ENCODE measurements at places on chromosomes 5 and 9. TPM values are rescaled to one million over a fixed set of nuclear protein-coding genes. Genes with fewer than 3 reads are reported as not detected.

ALDH1A1 gene
- total RNA-seq, result 32.2 TPM

SLC36A3 gene
- not detected for total RNA-seq

EXOSC2 gene
- total RNA-seq, result 7.3 TPM

IRX2 gene
- not detected for total RNA-seq

STOM gene
- 173 TPM for total RNA-seq

LCN2 gene
- total RNA-seq, result not detected

BSPRY gene
- total RNA-seq, result 0.48 TPM

FOCAD gene
- 50.1 TPM for total RNA-seq

EGFLAM gene
- 2.2 TPM for total RNA-seq

ANKRD31 gene
- total RNA-seq, result 0.08 TPM

FIBCD1 gene
- total RNA-seq, result 0.20 TPM

GRCh38 chr5:136598802-136599404 is 233.6 kb upstream of the TRPC7 start:
- no peaks in the 10 kb centered on the region for H3K4me1 ChIP-seq
- H3K36me3 ChIP-seq, result no peaks in the 10 kb centered on the region
- H3K27ac ChIP-seq, result no peak overlapping the region

- DNase-seq, result peak; percentile 18
- no peak overlapping the region for H3K27ac ChIP-seq
- no peaks in the 10 kb centered on the region for H3K27me3 ChIP-seq
- no peak overlapping the region for H3K4me3 ChIP-seq
- H3K4me1 ChIP-seq, result peaks cover 7% of the 10 kb centered on the region
- H3K36me3 ChIP-seq, result no peaks in the 10 kb centered on the region
These were observed 144.6 kb downstream of the CACNA1B start for GRCh38 chr9:138022121-138022741.

GRCh38 chr5:144033486-144033885 is 137.0 kb downstream of the YIPF5 start:
- H3K27ac ChIP-seq, result no peak overlapping the region
- no peak overlapping the region for H3K4me3 ChIP-seq
- H3K36me3 ChIP-seq, result no peaks in the 10 kb centered on the region
- no peak for DNase-seq
- H3K27me3 ChIP-seq, result no peaks in the 10 kb centered on the region

- no peaks in the 10 kb centered on the region for H3K4me1 ChIP-seq
- peak overlapping the region; percentile 94 for H3K27ac ChIP-seq
- H3K4me3 ChIP-seq, result no peak overlapping the region
These were observed 846 bp upstream of the TRAF1 start for GRCh38 chr9:120927269-120928014.

- DNase-seq, result no peak
- no peaks in the 10 kb centered on the region for H3K36me3 ChIP-seq
- H3K27me3 ChIP-seq, result no peaks in the 10 kb centered on the region
These were observed 9.4 kb downstream of the LCN12 start for GRCh38 chr9:136961279-136962065.

DNA sequence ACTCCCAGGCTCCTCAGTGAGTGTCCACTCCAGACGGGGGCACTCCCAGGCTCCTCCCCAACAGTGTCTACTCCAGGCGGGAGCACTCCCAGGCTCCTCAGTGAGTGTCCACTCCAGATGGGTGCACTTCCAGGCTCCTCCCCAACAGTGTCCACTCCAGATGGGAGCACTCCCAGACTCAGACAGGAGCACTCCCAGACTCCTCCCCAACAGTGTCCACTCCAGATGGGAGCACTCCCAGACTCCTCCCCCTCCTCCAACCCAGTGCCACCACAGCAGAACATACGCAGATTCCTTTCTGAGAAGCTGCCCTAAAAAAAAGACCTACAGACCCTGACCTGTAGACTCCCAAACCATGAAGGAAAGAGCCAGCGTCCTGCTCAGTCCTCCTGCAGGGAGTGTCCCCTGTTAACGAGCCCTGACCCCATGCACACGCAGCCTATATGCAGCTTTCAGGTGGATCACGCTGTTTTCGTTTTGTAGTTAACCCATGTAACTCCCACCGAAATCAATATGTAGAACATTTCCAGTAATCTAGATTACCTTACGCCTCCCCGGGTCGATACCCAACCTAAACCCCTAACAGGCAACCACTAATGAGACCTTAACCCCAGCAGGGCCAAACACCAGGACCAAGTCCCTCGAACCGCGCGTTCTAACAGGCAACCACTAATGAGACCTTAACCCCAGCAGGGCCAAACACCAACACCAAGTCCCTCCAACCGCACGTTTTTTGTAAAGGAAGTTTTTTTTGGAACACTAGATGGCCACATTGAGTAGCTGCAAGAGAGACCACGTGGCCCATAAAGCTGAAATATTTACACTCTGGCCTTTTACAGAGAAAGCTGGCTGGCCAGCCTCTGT is 15.7 kb downstream of the PNPLA7 start:
- H3K27ac ChIP-seq, result no peak overlapping the region
- no peak overlapping the region for H3K4me3 ChIP-seq
- H3K4me1 ChIP-seq, result peaks cover 6% of the 10 kb centered on the region
- no peaks in the 10 kb centered on the region for H3K27me3 ChIP-seq

- H3K27ac ChIP-seq, result no peak overlapping the region
- H3K36me3 ChIP-seq, result no peaks in the 10 kb centered on the region
- H3K4me3 ChIP-seq, result no peak overlapping the region
- H3K4me1 ChIP-seq, result no peaks in the 10 kb centered on the region
These were observed 68.9 kb downstream of the PRDM6 start for GRCh38 chr5:123157791-123158581.

GRCh38 chr9:128412120-128412790 is 8.4 kb upstream of the CERCAM start:
- H3K4me3 ChIP-seq, result no peak overlapping the region
- no peaks in the 10 kb centered on the region for H3K4me1 ChIP-seq
- H3K27me3 ChIP-seq, result no peaks in the 10 kb centered on the region
- H3K36me3 ChIP-seq, result no peaks in the 10 kb centered on the region
- no peak overlapping the region for H3K27ac ChIP-seq

- H3K4me3 ChIP-seq, result no peak overlapping the region
- DNase-seq, result no peak
- no peaks in the 10 kb centered on the region for H3K27me3 ChIP-seq
- H3K27ac ChIP-seq, result no peak overlapping the region
- no peaks in the 10 kb centered on the region for H3K4me1 ChIP-seq
These were observed 23.5 kb downstream of the C7 start for GRCh38 chr5:40932766-40933165.

- no peaks in the 10 kb centered on the region for H3K4me1 ChIP-seq
- no peak overlapping the region for H3K27ac ChIP-seq
- no peaks in the 10 kb centered on the region for H3K27me3 ChIP-seq
- no peak overlapping the region for H3K4me3 ChIP-seq
- no peaks in the 10 kb centered on the region for H3K36me3 ChIP-seq
These were observed 67.8 kb downstream of the FAT2 start for GRCh38 chr5:151523335-151523734.

DNA sequence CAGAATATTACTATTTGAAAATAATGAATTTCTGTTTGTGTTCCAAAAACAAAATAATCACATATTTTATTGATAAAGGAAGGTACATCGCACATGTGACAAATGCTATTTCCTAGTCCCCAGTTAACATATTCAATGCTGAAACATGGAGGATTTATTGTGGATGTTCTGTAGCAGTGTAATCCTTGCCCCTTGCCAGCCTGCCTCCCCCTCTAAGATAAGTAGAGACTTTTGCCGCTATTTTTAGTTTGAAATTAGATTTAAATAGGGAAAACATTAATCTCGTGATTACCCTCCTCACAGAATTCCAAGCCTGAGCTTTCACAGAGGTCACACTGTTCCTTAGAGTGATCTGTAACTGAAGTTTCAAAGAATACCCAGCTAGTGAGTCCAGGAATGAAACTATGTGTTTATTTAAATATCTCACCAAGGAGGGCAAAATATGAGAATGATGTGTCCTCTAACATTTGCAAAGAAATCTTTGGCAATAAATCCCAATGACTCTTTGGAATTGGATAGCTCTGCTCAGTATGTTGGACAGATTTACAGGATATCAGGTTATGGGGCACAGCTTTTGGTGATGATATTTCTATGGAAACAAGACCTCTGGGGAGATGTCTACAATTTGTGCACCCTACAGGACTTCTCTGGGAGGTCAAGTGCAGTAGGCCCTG is 17.3 kb downstream of the CTXN3 start:
- H3K36me3 ChIP-seq, result no peaks in the 10 kb centered on the region
- no peaks in the 10 kb centered on the region for H3K27me3 ChIP-seq
- DNase-seq, result no peak
- no peak overlapping the region for H3K27ac ChIP-seq
- no peaks in the 10 kb centered on the region for H3K4me1 ChIP-seq

- H3K27ac ChIP-seq, result peak overlapping the region; percentile 33
- H3K4me3 ChIP-seq, result peak overlapping the region; percentile 7
- H3K36me3 ChIP-seq, result no peaks in the 10 kb centered on the region
- no peak for DNase-seq
- peaks cover 39% of the 10 kb centered on the region for H3K4me1 ChIP-seq
- H3K27me3 ChIP-seq, result peaks cover 45% of the 10 kb centered on the region
These were observed 5.0 kb downstream of the HAND1 start for GRCh38 chr5:154472871-154473580.

DNA sequence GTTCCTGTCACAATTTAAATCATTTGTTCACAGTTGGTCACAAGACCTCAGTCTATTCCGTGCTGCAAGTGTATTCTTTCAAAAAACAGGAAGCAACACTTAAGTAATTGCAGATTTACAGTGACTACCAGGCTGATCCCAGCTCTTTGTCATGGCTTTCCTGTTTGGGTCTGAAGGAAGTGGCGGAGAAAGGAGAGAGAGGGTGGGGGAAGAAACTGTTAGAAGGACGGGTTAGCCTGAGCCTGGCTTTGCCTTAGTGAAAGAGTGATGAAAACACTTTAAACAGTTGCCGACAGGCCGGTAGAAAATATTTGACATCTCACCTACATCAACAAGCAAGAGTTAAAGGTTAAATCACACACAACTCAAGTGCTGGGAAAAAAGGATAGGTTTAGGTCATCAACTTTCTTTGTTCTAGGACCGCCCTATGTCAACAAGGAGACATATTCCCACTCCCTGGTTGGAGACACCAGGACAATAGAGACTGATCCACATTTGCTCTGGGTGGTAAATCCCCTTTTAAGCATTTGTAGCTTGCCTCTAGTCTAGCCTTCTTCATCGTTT is 102.2 kb upstream of the DAB2 start:
- no peaks in the 10 kb centered on the region for H3K27me3 ChIP-seq
- no peaks in the 10 kb centered on the region for H3K4me1 ChIP-seq
- H3K4me3 ChIP-seq, result no peak overlapping the region
- no peaks in the 10 kb centered on the region for H3K36me3 ChIP-seq

DNA sequence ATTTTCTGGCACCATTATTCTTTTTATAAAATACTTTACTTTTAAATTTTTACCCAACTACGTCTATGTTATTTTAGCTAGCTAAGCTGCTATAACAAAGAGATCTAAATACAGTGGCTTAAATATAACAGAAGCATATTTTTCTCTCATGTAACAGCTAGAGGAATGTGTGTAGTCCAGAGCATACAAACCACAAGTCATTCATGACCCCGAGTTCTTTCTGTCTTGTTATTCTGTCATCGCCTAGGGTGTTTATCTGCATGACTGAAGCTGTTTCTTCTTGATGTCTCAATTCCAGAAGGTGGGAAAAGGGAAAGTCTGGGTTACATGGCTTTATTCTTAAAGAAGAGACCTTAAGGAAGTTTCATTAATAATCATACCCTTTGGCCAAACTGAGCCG is 136.9 kb upstream of the RFX3 start:
- no peaks in the 10 kb centered on the region for H3K27me3 ChIP-seq
- no peak for DNase-seq
- no peak overlapping the region for H3K27ac ChIP-seq
- H3K4me1 ChIP-seq, result no peaks in the 10 kb centered on the region

DNA sequence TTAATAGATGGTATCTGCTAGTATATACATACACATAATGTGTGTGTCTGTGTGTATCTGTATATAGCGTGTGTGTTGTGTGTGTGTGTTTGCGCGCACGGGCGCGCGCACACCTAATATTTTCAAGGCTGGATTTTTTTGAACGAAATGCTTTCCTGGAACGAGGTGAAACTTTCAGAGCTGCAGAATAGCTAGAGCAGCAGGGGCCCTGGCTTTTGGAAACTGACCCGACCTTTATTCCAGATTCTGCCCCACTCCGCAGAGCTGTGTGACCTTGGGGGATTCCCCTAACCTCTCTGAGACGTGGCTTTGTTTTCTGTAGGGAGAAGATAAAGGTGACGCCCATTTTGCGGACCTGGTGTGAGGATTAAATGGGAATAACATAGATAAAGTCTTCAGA is 757 bp downstream of the FXN start:
- H3K27me3 ChIP-seq, result no peaks in the 10 kb centered on the region
- no peak for DNase-seq
- no peaks in the 10 kb centered on the region for H3K4me1 ChIP-seq
- H3K36me3 ChIP-seq, result no peaks in the 10 kb centered on the region
- H3K4me3 ChIP-seq, result peak overlapping the region; percentile 65

GRCh38 chr5:72272398-72272797 is 47.6 kb downstream of the MRPS27 start:
- DNase-seq, result no peak

- DNase-seq, result no peak
- no peaks in the 10 kb centered on the region for H3K27me3 ChIP-seq
- no peaks in the 10 kb centered on the region for H3K36me3 ChIP-seq
- no peak overlapping the region for H3K27ac ChIP-seq
- H3K4me1 ChIP-seq, result no peaks in the 10 kb centered on the region
- H3K4me3 ChIP-seq, result no peak overlapping the region
These were observed 197.0 kb upstream of the VLDLR start for GRCh38 chr9:2424619-2425033.

DNA sequence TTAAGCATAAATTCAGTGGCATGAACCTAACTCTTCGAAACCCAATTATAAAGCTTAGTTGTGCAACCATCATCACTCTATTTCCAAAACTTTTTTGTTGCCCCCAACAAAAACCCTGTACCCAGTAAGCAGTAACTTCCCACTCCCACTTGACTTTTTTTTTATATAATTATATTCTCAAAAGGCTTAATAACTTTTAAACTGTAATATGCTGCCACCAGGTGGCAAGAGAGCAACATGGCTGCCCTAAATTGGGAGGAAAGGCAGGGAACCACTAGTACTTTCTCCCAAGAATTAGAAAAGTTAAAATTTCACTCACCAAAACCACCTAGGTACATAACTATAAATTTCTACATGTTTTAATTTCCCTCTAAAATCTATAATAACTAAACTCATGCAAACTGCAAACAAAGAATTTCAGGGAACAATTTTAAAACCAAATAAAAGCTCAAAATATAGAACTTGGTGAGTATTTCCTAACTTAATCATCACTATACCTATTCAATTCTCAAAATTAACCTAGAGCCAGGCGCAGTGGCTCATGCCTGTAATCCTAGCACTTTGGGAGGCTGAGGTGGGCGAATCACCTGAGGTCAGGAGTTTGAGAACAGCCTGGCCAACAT is 50.2 kb upstream of the RNF38 start:
- H3K4me1 ChIP-seq, result no peaks in the 10 kb centered on the region
- no peaks in the 10 kb centered on the region for H3K36me3 ChIP-seq
- DNase-seq, result no peak
- no peak overlapping the region for H3K4me3 ChIP-seq

GRCh38 chr9:16322849-16323248 is 547.6 kb downstream of the BNC2 start:
- DNase-seq, result no peak
- H3K27me3 ChIP-seq, result no peaks in the 10 kb centered on the region
- no peak overlapping the region for H3K27ac ChIP-seq
- H3K4me1 ChIP-seq, result peaks cover 5% of the 10 kb centered on the region

- peak overlapping the region; percentile 91 for H3K27ac ChIP-seq
- peak overlapping the region; percentile 88 for H3K4me3 ChIP-seq
- no peak for DNase-seq
- no peaks in the 10 kb centered on the region for H3K27me3 ChIP-seq
These were observed 1.3 kb downstream of the TXN start for GRCh38 chr9:110255034-110255462.

All from right atrium auricular region (tissue), 2 donors.